ENCODE measurements at places on chromosomes 2 and 18. TPM values are rescaled to one million over a fixed set of nuclear protein-coding genes. Genes with fewer than 3 reads are reported as not detected.

DNA sequence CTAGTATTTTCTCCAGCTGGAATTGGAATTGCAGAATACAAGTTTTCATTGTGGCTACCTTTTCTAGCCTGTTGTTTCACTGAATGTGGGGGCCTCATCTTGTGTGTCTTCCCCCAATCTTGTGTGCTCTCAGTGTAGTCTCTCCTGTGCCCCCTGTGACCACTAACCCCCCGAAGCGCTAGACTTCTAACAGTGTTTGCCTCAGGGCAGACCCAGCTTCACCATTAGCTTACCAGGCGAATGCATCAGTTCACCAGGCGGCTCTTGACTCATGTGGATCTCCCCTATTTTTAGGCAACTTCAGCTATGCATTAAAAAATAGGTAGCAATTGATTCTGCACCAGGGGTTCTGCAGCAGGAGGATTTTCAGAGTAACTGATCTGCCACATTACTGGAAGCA lies 376.2 kb upstream of the MEIS1 start:
- no peak overlapping the region for H3K27ac ChIP-seq
- H3K4me1 ChIP-seq = no peaks in the 10 kb centered on the region
- H3K27me3 ChIP-seq = no peaks in the 10 kb centered on the region
- H3K36me3 ChIP-seq = no peaks in the 10 kb centered on the region
- DNase-seq = no peak
- no peak overlapping the region for H3K4me3 ChIP-seq

DNA sequence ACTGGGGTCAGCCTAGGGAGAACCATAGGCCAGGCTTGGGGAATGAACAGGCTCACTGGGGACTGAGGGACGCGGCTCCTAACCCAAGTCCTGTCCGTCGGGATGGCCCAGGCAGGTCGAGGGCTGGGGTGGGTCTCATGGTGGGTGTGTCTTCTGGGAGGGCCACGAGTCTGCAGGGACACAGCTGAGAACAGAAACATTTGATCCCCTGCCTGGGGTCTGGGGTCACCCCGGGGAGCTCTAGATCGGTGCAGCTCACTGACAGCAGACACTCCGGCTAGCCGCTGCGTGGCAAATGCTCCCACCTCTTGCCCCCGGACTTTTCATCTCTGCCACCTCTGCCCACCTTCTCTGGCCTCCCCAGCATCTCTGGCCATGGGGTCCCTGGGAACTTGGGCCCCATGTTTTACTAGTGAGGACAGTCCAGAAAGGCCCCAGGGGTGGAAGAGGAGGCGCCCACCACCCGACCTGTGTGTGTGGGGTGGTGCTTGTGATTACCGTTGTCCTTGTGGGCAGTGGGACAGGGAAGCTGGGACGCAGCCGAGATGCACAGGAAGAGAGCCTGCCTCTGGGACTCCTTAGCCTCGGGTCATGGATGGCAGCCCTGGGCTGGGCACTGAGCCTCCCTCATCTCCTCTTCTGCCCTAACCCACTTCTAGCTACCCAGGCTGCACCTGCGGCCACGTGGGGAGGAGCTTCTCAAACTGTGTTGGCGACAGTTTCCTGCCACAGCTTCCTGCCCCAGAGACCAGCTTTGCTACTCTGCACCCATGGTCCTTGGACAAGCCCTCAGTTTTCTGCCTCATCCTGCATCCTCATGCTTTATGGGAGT lies 4.9 kb downstream of the ZAP70 start:
- no peak for DNase-seq
- no peaks in the 10 kb centered on the region for H3K27me3 ChIP-seq
- no peak overlapping the region for H3K27ac ChIP-seq
- no peaks in the 10 kb centered on the region for H3K36me3 ChIP-seq

DNA sequence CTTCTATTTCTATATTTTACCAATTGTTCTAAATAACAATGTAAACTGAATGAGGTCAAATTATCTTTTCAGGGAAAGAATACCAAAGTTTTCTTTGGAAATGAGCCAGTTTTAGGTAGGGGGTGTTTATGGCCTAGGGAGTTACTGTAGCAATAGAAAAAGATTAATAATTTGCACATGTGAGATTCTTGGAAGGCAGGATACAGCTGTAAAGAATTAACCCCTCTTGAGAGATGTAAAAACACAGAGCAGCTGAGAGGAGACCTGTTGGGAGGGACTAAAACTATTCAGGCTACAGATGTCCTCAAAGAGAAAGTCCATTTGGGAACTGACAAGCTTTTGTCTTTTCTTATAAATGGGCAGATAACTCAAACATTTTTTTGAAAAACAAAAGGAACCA lies 182.2 kb downstream of the FIGN start:
- peaks cover 6% of the 10 kb centered on the region for H3K4me1 ChIP-seq
- no peak overlapping the region for H3K4me3 ChIP-seq
- H3K27ac ChIP-seq = no peak overlapping the region
- H3K36me3 ChIP-seq = no peaks in the 10 kb centered on the region
- no peak for DNase-seq
- no peaks in the 10 kb centered on the region for H3K27me3 ChIP-seq

- DNase-seq = no peak
- no peak overlapping the region for H3K27ac ChIP-seq
- H3K4me1 ChIP-seq = peaks cover 9% of the 10 kb centered on the region
These were observed 308.6 kb downstream of the TGIF1 start for GRCh38 chr18:3758531-3758930.

- no peak for DNase-seq
- H3K27me3 ChIP-seq = peaks cover 26% of the 10 kb centered on the region
- H3K4me3 ChIP-seq = no peak overlapping the region
These were observed 6.4 kb upstream of the NPPC start for GRCh38 chr2:231932711-231932970.

DNA sequence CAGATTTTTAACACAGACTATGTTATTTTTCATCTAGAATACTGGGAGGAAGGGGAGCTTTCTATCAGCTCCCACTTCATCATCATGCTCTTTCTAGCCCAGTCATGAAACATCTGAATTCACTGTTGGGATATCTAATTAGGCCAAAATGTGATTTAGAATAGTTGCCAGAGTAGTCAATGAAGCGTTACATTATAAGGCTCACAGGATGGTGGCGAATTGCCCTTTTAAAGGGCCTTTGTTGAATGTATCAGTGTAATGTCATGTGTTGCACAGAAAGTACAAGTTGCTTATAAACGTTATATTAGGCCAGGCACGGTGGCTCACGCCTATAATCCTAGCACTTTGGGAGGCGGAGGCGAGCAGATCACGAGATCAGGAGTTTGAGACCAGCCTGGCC lies 45.6 kb downstream of the PDE1A start:
- H3K27ac ChIP-seq = no peak overlapping the region
- no peaks in the 10 kb centered on the region for H3K36me3 ChIP-seq
- H3K4me1 ChIP-seq = no peaks in the 10 kb centered on the region
- no peaks in the 10 kb centered on the region for H3K27me3 ChIP-seq
- no peak for DNase-seq

AGAP1 gene
- total RNA-seq = 38.2 TPM

FTCDNL1 gene
- 3.2 TPM for total RNA-seq

All from cardiac muscle cell (in vitro differentiated cells and primary cell).